ENCODE measurements at places on chromosomes 3 and 15.

- DNase-seq: no peak
Measured at GRCh38 chr15:65953622-65954021, 84.3 kb downstream of the RAB11A start.

GRCh38 chr15:75925440-75925839 lies 21.8 kb downstream of the FBXO22 start:
- DNase-seq: no peak

DNA sequence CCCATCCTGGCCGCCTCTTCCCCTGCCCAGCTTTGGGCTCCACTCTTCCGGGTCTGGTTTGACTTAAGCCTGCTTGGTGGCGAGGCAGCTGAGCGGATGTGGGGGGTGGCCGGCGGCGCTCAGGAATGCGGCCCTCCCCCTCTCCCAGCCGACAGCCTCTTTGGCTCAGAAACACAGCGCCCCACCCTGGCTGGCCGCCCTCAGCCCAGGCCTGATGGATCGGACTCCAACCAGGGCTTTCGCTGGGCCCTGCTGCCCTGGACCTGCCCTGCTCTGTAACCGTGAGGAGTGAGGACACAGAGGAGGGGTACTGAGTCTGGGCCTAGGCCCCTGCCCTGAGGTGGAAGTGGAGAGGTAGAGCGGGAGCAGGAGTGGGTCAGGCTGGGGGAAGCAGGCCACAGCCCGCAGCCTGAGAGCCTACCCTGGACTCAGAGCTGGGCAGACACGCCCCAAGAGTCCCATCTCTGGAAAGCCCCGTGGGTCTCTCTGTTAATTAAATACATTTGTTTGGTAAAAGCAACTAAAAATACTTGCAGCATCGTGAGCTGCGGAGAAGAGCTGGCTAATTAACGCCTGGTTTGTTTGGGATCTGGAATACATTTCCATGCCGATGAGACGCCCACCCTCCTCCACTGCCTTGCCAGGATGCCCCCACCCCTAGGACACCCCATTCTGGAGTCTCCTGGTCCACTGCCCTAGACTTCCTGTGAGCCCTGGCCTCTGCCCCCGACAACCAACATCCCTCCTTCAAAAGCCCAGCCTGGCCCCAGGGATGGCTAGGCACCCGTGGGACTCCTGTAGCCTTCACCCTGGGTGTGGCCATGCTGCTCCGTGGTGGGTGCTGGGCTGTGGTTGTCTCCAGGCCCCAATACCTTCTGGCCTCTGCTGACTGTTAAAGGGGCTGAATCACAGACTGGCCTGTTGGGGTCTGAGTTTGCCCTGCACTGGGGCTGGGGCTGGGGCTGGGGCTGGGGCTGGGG lies 19.6 kb downstream of the PLXNA1 start:
- DNase-seq: no peak

DNA sequence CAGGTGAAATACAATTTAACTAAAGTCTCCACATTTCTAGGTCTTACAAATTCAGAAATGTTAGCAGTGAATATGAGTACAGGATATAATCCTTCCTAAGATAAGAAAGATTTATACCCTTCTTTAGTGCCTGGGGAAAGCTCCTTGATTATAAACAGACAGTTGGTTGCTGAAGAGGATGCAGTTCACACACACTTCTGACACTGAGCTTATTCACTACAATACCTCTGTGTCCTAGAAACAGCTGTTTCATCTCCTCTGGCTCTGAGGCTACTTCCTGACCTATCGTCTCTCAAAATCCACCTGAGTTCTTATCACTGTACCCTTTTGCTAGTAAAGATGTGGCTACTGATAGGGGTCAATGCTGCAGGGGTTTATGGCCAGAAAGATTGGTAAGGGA lies 57.1 kb downstream of the TP63 start:
- DNase-seq: no peak

DNA sequence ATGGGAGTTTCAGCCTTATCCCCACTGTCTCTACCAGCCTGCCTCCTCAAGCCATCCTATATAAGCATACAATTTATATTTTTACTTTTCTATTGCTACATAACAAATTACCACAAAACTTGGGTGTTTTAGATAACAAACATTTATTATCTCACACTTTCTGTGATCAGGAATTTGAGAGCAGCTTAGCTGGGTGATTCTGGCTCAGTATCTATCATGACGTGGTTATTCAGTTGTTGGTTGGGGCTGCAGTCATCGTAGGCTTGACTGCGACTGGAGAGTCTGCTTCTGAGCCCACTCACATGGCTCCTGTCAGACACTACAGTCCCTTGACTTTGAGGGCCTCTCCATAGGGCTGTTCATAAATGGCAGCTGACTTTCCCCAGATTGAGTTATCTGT lies 20.7 kb downstream of the PARP15 start:
- no peak for DNase-seq

GRCh38 chr3:159619341-159619885 lies 369.2 kb upstream of the IL12A start:
- DNase-seq: no peak

GRCh38 chr3:82100378-82100777 lies 338.9 kb upstream of the GBE1 start:
- DNase-seq: no peak

DNA sequence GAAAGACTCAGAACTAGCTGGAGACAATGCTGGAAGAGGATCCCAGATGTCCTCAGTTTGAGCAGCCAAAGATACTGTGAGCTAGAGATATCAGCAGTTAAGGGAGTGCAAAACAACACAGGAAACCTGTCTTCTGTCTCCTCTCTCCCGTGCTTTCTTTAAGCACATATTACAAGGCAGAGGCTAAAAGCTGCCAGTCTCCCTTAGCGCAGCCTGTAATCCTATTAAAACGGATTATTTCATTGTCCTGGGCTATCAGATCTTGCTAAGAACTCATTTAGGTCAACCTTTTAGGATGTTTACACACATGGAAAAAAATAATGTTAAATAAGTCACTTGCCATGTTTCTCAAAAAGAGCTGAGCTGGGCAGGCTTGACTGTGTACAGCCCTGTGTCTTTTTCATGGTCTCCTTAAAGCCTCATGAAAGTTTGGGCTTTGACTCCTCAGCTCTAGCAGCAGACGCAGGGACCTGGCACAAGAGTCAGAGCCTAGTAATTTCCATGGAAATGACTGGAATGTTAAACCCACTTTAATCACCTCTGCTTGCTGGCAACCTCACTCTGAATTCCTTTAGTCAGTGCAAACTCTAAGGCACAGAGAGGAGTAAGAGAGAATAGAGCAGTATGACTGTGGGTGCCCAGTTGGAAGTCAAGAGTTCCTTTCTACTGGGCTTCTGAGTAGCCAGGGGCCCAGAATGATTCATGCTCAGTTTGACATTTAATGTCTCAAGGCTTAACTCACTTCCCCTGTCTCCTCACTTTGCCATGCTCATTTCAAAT lies 491.9 kb downstream of the NTRK3 start:
- DNase-seq: no peak

- no peak for DNase-seq
Measured at GRCh38 chr3:124360563-124360962, 368.6 kb upstream of the ROPN1 start.

- DNase-seq: no peak
Measured at GRCh38 chr3:112629425-112629824, 11.5 kb downstream of the CCDC80 start.

- DNase-seq: no peak
Measured at GRCh38 chr3:47491777-47492176, 16.0 kb upstream of the SCAP start.

- DNase-seq: no peak
Measured at GRCh38 chr15:78850941-78851755, 21.5 kb upstream of the MORF4L1 start.

- DNase-seq: no peak
Measured at GRCh38 chr3:136350132-136350531, 100.0 kb downstream of the PCCB start.

Measured in stimulated activated CD8-positive, alpha-beta memory T cell treated with anti-CD3 and anti-CD28 coated beads, Interleukin-4, amount 100 ng/mL, for 4 hours (primary cell).